Stimulated activated CD4-positive, alpha-beta T cell treated with anti-CD3 and anti-CD28 coated beads, TNF-alpha, amount 100 ng/mL, for 24 hours (primary cell): ENCODE measurements at places on chromosomes 13 and 19.

- DNase-seq, result no peak
Observed at GRCh38 chr13:80486402-80486801, 145.5 kb upstream of the SPRY2 start.

GRCh38 chr13:99731747-99732146 is 230.5 kb downstream of the TM9SF2 start:
- DNase-seq, result no peak

GRCh38 chr13:110089100-110089499 is 217.9 kb downstream of the COL4A1 start:
- DNase-seq, result no peak

- no peak for DNase-seq
Observed at GRCh38 chr13:42656161-42656560, 82.2 kb downstream of the TNFSF11 start.

DNA sequence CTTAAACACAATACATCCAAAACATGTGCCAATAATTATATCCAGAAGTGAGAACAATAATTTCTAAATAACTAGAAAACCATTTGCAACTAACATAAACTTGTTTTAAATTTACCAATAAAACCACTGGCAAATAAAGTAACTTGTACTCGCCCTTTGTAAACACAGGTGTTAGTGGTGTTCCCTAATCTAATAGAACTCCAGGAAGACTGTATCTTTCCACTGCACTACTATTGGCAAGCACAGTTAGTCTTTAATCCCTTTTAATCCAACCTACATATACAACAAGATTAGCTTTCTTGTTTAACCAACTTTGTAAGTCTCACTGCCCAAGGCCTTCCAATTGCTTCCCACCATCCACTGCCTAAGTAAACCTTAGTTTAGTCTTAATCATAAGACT is 79.5 kb downstream of the PCDH9 start:
- DNase-seq, result no peak

GRCh38 chr13:106523576-106523975 is 11.9 kb downstream of the EFNB2 start:
- DNase-seq, result no peak

DNA sequence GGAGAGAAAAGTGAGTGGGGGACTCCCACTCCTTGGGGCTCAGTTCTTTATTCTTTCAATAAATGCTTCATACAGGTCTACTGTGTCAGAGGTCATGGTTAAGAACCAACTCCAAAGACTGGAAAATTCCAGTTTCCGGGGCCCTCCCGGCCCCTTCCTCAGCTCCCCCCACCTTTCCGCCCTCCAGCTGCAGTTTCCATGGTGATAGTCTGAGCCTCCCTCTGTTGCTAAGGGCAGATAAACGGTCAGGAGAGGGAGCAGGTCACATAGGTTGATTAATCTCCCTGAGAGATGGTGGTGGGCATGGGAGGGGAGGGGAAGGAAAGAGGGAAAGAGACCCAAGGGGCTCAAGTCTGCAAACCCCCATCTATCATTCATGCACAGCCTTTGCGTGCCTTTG is 131.5 kb upstream of the USP29 start:
- no peak for DNase-seq

DNA sequence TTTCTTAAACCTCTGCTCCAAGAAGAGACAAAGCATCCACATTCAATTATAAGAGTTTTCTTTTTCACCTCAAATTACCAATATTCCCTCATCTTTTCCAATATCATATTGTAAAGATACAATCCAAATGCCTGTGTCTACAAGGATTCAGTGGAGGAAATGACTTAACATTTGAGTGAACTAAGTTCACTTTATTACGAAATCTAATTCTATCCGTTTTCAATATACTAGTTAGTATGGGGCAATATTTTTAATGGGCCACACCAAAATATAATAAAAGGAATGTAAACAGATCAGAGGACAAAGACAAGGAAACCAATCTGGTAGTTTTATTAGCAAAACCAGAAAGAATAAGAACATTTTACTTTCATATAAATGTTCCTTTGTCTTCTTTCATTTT is 136.0 kb downstream of the DCLK1 start:
- no peak for DNase-seq

DNA sequence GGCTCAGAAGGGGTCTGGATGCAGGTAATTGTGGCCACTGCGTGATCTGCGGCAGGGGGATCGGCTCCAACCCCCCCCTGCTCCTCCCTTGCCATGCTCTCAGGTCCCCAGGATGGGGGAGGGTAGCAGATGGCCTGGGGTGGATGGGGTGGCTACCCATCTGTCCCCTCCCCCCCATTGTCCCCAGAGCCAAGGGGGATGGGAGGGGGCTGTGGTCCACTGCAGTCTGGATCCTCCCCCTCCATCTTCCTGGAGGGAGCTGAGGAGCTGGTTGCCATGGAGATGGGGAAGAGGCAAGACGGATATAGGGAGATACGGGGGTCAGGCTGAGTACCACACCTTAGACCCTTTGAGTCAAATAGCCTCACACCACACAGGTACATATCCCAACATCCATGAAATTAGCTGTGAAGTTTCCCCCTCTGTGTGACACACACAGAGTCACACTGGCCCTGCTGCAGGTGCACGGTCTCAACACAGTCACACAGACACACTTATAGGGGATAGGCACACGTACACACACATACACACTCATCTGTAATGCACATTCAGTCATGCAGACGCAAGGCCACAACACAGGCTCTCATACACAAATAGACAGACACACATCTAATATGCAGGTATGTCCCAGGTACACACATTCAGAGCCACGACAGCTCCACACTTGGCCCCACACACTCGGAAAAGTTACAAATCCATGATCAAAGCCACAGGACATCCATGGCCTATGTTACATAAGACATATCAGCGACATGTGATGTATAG is 1.8 kb upstream of the NOVA2 start:
- no peak for DNase-seq

DNA sequence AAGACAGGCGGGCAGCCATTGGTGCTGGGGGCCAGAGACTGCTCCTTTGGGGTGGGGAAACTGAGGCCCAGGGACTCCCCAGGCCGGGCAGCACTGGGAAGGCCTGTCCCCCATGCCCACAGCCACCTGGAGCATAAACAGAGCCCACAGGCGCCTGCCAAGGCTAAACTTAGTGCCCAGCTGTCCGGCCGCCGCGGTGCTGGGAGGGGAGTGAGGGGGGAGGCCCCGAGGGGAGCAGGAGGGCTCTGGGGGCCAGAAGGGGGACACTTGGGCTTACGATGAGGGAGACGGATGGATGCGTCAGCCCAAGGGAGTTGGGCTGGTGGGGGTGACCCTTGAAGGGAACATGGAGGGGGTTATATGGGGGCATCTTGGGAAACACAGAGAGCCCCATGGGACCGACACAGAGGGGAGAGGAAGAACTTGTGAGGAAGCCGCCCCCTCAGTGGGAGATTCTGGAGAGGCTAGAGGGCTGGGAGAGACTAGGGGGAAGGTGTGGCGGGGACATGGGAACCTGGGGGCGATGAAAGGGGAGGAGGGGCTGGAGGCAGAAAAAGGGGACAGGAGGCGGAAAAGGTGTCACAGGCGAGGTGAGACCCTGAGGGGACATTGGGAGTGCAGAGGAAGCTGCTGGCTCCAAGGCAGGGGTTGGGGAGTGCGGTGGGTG is 2.2 kb downstream of the CERS1 start:
- DNase-seq, result no peak

- no peak for DNase-seq
Observed at GRCh38 chr19:16125737-16126495, 14.2 kb downstream of the RAB8A start.

DNA sequence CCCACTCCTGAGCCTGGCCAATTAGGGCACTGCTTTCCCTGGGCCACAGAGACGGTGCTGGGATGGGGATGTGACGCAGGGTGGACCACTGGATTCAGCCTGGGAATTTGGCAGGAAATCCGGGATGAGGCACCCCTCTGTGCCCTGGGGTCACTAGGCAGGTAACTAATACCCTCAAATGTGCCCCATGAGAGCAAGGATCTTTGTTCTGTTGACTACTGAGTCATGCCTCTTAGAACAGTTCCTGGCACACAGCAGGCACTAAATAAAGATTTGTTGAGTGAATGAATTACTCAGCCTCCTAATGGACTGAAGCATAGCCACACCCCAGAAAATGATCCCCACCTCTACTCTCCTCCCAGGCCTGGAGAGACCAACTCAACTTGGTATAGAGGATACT is 15.9 kb downstream of the OPA3 start:
- no peak for DNase-seq

- no peak for DNase-seq
Observed at GRCh38 chr19:18346091-18346490, 5.7 kb downstream of the PGPEP1 start.

- no peak for DNase-seq
Observed at GRCh38 chr13:56201834-56202233, 938.9 kb upstream of the PRR20A start.

- no peak for DNase-seq
Observed at GRCh38 chr13:35387682-35388250, 88.7 kb downstream of the MAB21L1 start.

DNA sequence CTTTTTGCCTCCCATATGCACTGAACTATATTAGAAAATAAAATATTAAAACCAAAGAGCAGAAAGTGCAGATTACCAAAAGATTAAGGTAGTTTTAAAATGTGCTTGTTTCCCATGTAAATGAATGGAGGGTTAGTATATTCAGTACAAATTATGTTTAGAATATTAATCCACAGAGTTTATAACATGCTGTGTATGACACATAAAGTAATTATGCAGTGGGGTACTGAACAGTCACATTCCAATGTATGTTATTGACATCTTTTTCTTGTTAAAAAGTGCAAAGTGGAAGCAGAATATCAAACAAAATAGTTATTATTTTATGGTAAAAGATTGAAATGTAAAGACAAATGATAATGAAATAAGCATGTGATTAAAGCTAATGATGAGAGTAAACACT is 79.3 kb downstream of the GPC6 start:
- DNase-seq, result no peak

GRCh38 chr13:80787604-80788003 is 446.7 kb upstream of the SPRY2 start:
- DNase-seq, result no peak

DNA sequence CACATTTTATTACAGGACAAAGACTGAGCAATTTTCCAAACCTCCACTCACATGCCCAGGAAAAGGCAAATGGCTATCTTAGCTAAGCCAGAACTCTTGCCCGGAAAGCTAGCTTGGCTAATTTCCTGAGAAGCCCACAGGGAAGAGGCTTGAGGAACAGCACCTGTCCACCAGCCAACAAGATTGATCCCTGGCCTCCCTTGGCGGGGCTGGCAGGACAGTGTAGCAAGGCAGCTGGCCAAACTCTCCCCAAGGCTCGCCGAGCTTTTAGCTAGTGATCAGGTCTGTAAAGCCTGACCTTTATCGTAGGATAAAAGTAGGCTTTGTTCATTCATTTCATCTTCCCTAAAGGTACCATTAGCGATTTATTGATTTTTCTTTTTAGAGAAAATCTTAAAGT is 101.4 kb downstream of the UQCRFS1 start:
- DNase-seq, result no peak

GRCh38 chr13:40644838-40645604 is 21.4 kb downstream of the FOXO1 start:
- no peak for DNase-seq

GRCh38 chr13:79191501-79191900 is 214.6 kb downstream of the RBM26 start:
- no peak for DNase-seq

DNA sequence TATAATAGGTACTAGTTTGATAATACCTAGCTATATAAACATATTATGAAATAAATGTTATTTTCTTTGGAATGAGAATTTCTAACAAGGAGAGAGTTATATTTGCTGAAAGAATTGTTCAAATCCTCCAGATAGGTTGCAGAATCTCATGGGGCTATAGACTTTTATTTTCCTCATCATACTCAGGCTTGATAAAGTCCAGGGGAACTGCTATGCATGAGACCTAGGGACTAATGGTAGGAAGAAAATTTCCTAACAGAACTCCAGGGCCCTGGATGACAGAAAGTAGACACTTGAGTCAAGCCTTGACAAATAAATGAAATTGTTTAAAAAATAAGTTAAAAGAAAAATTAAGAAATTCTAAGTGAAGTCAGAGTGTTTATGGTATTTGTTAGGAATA is 138.5 kb upstream of the DACH1 start:
- no peak for DNase-seq

- no peak for DNase-seq
Observed at GRCh38 chr19:7865262-7865911, 8.8 kb downstream of the PRR36 start.

- DNase-seq, result no peak
Observed at GRCh38 chr19:9943744-9944143, 7.4 kb upstream of the OLFM2 start.

- DNase-seq, result no peak
Observed at GRCh38 chr13:41356786-41357185, 45.7 kb downstream of the NAA16 start.

DNA sequence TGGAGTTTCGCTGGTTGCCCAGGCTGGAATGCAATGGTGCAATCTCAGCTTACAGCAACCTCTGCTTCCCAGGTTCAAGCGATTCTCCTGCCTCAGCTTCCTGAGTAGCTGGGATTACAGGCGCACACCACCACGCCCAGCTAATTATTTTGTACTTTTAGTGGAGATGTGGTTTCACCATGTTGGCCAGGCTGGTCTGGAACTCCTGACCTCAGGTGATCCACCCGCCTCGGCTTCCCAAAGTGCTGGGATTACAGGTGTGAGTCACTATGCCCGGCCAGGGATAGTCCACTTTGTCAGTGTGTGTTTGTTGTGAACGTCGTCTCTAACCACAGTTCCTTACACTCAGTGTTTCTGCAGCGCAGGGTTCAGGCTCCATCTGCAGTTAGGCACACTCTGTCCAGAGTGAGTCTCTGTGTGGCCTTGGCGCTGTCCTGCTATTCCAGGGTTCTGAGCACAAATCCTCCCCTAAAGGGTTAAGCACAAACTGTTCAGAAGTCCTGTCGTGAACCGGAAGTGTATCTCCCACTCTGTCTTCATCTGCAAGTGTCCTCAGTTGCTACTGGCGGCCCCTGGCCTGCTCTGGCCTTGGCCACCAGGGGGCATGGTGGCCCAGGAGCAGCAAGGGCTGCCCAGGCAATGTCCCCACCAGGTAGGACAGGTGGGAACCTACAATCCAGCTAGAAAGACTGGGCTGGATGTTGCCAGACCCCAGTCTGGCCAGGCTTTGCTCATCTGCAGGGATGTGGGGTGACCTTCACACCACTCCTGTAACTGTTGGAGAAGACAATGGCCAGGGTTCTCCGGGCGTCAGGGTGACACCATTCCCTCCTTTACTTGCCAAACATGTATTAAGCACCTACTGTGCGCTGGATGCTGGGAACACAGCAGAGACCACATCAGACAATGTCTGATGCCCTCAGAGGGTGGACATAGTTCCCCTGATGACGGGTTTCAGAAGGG is 38.8 kb upstream of the GATAD2A start:
- DNase-seq, result peak; percentile 46
